Smooth muscle cell of the brain vasculature (primary cell): ENCODE measurements at places on chromosomes 6 and 20.

DNA sequence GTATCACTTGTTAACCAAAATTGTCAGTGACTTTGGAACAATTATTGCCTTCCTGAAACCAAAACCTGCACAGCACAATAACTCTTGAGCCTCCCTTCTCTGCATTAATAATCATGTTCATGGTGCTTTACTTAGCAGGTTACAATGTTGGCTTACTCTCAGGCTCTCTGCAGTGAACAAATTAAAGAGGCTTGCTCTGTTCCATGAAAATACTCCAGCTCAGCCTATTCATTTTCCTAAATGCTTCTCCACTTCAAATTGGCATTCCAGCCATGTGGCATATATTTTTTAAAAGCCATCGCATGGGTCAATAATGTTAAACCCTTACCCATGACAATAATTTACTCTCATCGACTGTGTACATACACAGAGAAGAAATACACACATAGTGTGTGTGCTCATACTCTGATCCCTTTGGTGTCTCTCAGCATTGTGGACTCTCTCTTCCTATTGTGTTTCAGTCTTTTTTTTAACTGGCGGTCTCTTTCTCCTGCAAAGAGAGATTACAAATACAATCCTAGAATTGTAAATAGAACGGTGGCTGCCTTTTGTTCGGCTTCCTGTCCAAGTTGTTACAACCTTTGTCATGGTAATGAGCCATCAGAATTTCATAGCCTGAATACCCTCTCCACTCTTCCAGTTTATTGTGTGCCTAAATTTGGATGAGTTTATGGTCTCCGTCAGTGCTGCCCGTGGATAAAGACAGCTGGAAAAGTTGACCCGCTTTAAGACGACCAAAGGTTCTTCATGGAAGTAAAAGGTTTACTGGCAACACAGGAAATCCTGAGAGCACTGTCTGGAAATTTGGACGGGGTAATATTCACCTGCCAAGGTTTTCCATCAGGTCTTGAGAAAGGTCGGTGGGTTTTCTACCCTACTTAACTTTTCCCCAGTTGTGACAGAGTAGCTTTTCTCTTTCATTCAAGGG, 263.6 kb downstream of the CD83 start:
- DNase-seq: no peak

DNA sequence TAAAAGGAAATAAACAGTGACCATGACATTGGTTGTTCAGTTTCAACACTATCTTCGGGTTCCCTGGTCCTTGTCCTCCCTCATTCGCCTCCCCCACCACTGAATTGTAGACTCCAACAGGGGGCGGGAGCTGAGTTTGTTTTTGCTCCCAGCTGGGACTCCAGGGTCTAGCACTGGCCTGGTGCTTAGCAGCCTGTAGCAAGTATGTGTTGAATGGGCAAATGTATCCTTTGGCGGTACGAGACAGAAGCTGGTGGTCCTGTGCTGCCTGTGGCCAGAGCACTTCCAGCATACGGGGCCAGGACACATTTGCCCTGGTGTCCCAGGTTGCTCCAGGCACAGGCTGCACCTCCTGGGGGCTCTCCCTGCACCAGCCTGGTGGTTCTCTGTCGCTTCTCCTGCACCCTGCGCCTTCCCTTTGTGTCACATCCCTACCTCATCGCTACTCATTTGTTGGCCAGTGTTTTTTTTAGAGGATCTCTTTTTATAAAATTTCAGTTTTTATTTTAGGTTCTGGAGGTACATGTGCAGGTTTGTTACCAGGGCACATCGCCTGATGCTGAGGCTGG, 40.1 kb downstream of the PHACTR3 start:
- DNase-seq: no peak

DNA sequence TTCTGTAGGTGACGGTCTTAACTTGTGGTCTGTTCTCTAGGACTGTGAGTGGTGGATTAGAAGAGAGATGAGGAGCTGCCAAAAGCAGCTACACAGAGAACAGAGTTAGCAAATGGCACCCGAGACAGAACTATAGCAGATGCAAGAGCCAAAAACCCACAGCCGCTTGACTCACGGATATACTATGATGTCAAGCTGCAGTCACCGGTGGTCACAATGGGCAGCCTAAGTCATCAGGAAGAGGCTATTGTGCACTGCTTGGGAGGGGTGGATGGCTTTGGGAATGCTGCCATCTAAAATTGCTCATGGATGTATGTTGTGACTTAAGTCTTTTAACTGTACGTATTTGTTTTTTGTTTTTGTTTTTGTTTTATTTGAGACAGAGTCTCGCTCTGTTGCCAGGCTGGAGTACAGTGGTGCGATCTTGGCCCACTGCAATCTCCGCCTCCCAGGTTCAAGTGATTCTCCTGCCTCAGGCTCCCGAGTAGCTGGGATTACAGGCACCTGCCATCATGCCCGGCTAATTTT, at the start of gene GTSF1L:
Gene GTSF1L (minus strand): TSS at position 192 of the 528 bp plus-strand sequence. CDS start 308 bp downstream, outside the sequence.
- no peak for DNase-seq

- no peak for DNase-seq
These were observed at the start of gene SEL1L2 for GRCh38 chr20:13990465-13990864. Gene SEL1L2 (minus strand): TSS chr20:13990614. CDS start chr20:13990534, 80 bp downstream.

DNA sequence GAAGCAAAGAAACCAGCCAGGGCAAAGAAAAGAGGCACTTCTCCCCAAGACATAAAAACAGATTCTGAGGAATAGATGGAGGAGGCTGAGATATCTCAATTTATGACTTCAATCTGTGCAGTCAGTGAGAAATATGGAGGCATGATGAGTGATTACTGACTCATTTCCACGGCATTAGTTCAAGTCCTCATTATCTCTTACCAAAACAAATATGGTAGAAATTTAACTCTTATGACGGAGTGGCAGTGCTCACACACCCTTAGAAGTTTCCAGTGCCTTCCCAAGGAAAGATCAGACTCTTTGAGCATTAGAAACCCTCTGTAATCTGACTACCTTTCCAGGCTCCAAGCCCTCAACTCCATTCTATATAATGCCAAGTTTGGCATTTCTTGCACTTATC, 364.1 kb downstream of the ARHGAP18 start:
- DNase-seq: no peak

DNA sequence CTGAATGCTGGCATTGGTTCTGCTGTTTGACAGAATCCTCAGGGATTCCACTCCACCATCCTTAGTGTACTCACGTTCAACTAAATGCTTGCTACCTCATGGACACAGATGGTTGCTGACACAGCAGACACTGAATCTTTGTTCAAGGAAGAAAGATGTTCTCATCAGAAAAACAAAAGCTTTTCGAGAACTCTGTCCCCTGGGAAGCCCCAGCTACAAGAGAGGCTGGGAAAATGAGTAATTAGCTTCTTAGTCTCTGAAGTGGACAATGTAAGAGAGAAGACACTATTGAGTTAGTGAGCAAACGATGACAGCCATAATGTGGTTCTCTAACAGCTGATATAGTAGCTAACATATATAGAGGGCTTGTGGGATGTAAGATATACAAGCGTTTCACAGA, 30.9 kb upstream of the ENPP5 start:
- no peak for DNase-seq

- DNase-seq: no peak
These were observed 192.0 kb upstream of the IMPG1 start for GRCh38 chr6:76264468-76264867.

GRCh38 chr6:4451081-4451480, 315.7 kb upstream of the ECI2 start:
- no peak for DNase-seq

- no peak for DNase-seq
These were observed 7.2 kb downstream of the AGPAT4 start for GRCh38 chr6:161266513-161267230.

- DNase-seq: no peak
These were observed 598.6 kb downstream of the TBC1D32 start for GRCh38 chr6:120735641-120736040.

- no peak for DNase-seq
These were observed 106.7 kb upstream of the CNKSR3 start for GRCh38 chr6:154617175-154617574.
